ENCODE measurements at places on chromosomes 3 and 15.
A peak's percentile ranks its signal among the peaks of the same experiment; 100 is the strongest.

GRCh38 chr3:173823911-173824460 lies 426.4 kb downstream of the NLGN1 start:
- no peak for DNase-seq

- no peak for DNase-seq
These were observed 14.0 kb upstream of the EMC3 start for GRCh38 chr3:10000686-10001085.

DNA sequence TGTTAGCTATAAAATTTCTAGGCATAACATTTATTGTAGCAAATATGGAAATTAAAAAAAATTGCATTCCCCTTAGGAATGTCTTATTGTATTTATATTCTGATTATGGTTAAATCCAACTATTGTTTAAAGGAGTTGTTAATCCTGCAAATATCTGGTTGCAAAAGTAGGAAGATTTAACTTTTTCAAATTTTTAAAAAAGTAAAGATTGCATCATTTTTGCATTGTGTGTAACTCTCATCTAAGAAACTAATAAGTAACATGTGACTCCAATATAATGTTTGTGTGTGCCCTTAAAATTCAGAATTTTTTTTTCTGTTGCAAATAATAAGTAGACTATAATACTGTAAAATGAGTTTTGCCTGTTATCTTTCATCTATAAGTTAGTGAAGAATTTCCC lies 204.1 kb upstream of the DPH6 start:
- DNase-seq, result no peak

- peak; percentile 27 for DNase-seq
These were observed 113.4 kb upstream of the LRRFIP2 start for GRCh38 chr3:37287776-37288175.

DNA sequence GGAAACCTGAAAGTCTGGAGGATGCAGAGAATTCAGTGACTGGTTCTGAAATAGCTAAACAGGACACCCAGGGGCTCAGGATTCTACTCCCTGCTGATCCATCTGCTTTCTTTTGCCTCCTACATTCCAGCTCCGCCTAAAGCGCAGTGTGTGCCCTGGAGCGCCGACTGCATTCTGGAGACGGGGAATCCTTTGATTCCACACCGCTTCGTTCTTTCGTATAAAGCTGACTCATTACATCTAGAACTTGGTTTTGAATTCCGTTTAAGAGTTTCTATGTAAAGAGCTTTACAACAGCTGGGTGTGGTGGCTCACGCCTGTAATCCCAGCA lies 61.8 kb downstream of the SENP2 start:
- no peak for DNase-seq

- DNase-seq, result no peak
These were observed 54.7 kb upstream of the KLF13 start for GRCh38 chr15:31271711-31272557.

- DNase-seq, result no peak
These were observed 78.7 kb upstream of the SNRK start for GRCh38 chr3:43207628-43208085.

- DNase-seq, result no peak
These were observed 15.9 kb downstream of the VEPH1 start for GRCh38 chr3:157487339-157487738.

DNA sequence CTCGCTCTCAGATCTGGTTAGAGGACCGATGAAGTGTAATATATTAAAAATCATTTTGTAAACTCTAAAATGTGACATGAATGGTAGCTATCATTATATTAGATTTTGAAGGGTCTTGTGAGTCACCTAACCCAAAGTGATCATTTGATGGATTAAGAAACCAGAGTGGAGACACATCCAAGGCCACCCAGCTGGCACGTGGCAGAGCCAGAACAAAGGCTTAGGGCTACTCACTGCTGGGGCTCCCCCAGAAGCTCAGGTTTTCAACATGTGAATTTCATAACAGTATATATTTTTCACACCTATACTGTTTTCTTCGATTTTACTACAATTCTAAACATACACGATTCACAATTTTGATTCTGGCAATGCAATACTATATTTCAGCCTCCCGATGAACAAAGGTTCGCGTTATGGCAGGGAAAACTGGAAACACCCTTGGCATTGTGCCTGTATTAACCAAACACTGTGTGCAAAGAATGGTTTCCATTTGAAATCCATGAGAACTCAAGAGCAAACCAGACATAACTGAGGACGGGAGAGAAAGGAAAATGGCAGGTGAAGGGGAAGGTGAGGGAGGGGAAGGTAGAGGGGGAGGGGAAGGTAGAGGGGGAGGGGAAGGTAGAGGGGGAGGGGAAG lies 88.9 kb downstream of the ADAMTS17 start:
- no peak for DNase-seq

DNA sequence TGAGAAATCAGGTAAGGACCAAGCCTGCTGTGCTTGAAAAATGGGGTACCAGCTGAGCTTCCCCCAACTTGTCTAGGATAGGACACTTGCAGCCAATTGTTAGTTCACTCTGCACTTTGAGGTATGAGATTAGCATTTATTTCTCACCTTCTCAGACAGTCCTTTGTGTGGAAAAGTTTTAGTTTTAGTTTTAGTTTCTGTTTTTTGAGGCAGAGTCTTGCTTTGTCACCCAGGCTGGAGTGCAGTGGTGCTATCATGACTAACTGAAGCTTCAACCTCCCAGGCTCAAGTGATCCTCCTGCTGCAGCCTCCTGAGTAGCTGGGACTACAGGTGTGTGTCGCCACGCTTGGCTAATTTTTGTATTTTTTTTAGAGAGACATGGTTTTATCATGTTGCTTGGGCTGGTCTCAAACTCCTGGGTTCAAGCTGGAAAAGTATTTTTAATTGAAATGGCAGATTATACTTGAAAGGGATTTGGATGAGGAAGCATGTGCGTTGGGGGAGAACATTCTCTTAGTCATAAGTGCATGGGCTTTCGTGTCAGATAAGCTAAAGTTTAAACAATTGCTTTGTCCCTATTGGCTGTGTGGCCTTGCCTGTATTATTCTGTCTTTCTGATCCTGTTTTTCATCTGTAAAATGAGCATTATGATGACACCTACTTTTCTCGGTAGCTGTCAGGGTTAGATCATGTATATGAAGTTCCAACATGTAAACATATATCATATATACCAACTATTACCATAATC lies 25.2 kb upstream of the CCK start:
- DNase-seq, result peak; percentile 11

- DNase-seq, result no peak
These were observed 166.9 kb downstream of the SMAD6 start for GRCh38 chr15:66868918-66869317.

- no peak for DNase-seq
These were observed 332.3 kb upstream of the EPHA3 start for GRCh38 chr3:88775026-88775690.

- DNase-seq, result peak; percentile 62
These were observed 6.3 kb downstream of the GORASP1 start for GRCh38 chr3:39101022-39101689.

GRCh38 chr3:106172780-106173179 lies 304.0 kb upstream of the CBLB start:
- DNase-seq, result no peak

GRCh38 chr15:28096411-28096669 lies 2.8 kb downstream of the OCA2 start:
- DNase-seq, result no peak

- DNase-seq, result no peak
These were observed 176.9 kb downstream of the APBA2 start for GRCh38 chr15:29062626-29063025.

- DNase-seq, result no peak
These were observed 38.2 kb downstream of the STAG1 start for GRCh38 chr3:136714020-136714419.

GRCh38 chr3:113094337-113095221 lies 103.8 kb downstream of the GTPBP8 start:
- DNase-seq, result no peak

DNA sequence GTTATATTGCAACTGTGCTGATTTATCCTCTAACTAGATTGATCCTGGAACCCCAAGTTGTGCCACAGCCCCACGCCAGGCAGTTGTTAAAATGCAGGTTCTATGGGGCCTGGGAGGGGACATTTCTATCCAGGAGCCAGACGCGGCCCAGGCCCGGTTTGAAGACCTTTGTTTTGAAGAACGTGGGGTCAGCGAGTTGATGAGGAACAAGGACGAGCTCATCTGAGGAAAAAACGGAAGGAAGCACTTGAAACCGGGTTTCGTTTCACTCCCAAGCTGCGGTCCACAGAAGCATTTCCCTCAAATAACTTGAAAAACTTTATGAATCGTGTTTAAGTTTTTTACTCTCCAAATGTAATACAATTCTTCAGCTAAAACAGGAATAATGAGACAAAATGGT lies 76.4 kb downstream of the CHSY1 start:
- no peak for DNase-seq

DNA sequence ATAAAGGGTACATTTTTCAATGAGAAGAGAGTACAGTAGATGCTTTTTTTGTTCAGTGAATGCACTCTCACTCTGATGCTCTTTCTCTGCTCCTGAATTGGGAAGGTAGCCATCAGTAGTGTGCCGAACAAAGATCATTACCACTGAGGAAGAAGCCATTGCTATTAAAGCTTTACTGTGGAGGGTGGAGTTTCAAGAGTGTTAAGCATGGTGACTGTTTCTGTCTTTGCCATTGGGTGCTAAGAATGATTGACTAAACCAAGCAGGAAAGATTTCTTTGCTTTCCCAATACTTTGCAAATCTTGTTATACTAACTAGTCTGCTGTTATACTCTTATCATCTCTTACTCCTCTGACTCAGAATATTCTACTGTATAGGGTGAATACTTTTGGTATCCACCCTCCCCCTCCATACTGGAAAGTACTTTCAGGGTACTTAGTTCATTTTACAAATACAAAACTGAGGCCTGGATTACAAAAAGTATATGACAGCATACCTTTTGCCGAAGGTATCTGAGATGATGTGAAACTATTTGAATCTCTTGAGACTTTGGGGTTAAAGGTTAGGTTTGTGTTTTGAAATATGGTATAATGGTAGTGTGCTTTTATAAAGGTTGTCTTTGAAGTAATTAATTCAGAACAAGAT lies 1.7 kb downstream of the RAB11A start:
- DNase-seq, result no peak

GRCh38 chr15:62068810-62069167 lies 2.0 kb downstream of the C2CD4A start:
- DNase-seq, result no peak

DNA sequence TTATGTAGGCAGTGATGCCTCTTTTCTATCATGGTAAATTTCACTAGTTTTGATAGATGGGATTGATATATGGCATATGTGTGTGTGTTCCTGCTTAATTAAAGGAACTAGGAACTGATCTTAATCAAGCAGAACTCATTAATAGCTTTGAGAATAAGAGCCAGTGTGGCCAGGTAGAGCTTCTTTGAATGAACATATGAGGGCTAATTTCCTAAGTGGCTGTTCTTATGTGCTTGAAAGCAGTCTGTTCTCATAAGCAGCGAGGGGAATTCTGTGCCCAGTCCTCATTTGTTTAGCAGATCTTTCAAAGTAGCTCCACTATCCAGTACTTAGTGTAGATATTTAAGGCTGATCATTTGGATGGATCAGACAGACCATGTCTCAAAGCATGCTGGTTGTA lies 164.2 kb downstream of the GABRG3 start:
- DNase-seq, result no peak

GRCh38 chr3:122273498-122273897 lies 51.5 kb upstream of the CSTA start:
- DNase-seq, result peak; percentile 64

- peak; percentile 41 for DNase-seq
These were observed 193.6 kb downstream of the CLSTN2 start for GRCh38 chr3:140128631-140129030.

GRCh38 chr15:89126009-89126408 lies 37.8 kb downstream of the ABHD2 start:
- DNase-seq, result no peak

- DNase-seq, result no peak
These were observed at the start of gene NR2E3 for GRCh38 chr15:71810256-71811035. Gene NR2E3, plus strand, starts transcription at chr15:71810554. Its CDS starts 190 bp downstream, at chr15:71810744.

GRCh38 chr3:71111784-71112440 lies 471.6 kb downstream of the FOXP1 start:
- DNase-seq, result peak; percentile 68

GRCh38 chr3:189344996-189345395 lies 173.2 kb downstream of the TPRG1 start:
- no peak for DNase-seq

DNA sequence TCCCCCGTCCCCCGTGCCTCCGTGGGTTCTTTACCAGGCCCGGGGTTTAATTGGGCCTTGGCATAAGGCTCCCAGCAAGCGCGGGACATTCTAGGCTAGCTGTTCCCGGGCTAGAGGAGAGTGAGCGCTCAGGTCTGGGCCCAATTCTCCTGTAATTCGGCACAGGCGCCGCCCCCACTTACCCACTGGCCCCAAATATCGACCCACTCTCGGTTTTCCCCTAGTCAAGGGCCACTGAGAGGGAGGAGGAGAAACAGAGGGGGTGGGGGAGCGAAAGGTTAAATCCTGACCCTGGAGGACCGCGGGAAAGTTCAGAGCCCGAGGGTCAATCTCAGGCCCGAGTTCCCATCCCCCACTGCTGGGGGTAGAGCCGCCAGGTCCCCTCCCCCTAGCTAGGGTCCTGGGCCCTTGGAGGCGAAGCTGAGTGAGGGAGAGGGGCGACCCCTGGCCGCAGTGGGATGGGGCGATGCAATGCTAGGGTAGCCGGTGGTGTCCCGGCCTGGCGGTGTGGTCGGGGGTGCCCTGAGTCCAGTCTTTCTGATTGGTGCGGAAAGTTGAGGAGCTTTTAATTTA lies 8.5 kb upstream of the ONECUT1 start:
- no peak for DNase-seq

- peak; percentile 12 for DNase-seq
These were observed 7.3 kb upstream of the FURIN start for GRCh38 chr15:90860942-90861675.

DNA sequence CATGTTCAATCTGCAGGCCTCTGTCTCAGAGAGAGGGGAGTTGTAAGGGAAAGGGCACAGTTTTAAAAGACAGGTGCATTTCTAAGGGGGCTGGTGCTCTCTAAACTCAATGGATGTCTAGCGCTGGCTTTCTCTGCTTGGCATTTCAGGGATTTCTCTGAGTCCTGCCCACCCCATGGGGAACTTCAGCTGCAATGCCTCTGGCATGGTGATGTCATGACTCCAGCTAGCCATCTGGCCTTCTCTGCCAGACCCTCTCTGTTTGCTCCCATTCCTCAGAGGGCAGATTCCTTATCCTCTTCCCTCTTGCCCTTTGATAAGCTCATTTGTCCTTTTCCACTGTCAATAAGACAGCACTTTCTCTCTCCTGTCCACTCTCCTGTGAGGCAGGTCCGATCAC lies 40.8 kb downstream of the RPLP1 start:
- DNase-seq, result no peak

- no peak for DNase-seq
These were observed 181.0 kb upstream of the FEZF2 start for GRCh38 chr3:62554264-62554799.

- DNase-seq, result no peak
These were observed 120.7 kb downstream of the FNDC3B start for GRCh38 chr3:172159962-172160538.
